ENCODE measurements at places on chromosomes 13 and 19.

GRCh38 chr19:48617146-48617937 lies 1.6 kb downstream of the RPL18 start:
- DNase-seq = no peak

- no peak for DNase-seq
Observed at GRCh38 chr19:48477698-48478338, 8.6 kb downstream of the CYTH2 start.

- DNase-seq = no peak
Observed at GRCh38 chr13:51249770-51250741, 27.9 kb downstream of the FAM124A start.

DNA sequence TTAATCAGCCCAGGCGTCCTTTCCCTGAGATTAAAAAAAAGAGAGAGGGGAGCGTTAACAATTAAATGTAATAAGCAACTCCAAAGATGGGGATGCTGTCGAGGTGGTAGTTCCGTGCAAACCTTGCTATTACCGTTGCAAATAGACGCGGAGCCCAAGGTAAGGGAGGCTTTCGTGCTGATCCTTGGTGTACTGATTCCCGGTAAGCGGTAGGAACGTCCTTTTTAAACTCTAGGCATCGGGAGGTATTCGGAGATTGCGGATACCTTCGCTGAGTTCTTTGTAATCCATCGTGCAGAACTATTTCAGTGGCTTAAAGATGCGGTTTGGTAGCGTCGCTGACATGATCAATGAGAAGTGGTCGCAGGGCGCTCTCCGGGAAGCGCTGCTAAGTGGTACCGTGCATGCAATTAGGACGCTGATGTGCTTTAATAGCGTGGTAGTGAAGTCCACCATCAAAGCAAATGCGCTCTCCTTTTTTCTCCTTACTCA lies 3.1 kb downstream of the SLITRK5 start:
- no peak for DNase-seq

DNA sequence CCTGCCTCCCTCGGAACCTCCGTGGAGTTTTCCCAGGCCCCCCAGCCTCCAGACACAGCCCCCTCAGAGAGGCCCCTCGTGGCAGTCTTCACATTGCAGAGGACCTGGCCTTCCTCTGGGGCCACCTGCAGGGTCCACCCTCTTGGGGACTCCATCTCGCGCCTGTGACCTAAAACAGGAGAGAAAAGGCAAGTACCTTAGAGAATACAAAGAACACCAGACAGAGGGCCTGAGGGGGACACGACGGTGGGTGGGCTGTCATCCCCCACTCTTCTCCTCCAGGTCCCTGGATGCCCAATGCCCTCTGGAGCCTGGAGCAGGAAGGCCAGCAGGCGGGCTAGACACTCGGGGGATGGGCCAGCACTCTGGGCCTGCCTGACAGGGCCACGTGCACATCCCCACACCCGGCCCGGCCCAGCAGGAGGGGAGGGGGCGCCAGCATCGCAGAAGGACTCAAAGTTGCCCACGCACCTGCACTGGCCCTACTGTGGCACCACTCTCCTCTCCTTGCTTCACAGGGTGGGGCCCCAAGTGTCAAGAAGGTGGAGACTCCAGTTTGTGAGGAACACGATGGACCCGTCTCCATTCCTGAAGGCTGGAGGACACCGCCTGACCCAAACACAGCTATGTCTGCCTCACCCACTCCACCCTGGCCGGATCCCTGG lies 4.3 kb upstream of the A1BG start:
- no peak for DNase-seq

DNA sequence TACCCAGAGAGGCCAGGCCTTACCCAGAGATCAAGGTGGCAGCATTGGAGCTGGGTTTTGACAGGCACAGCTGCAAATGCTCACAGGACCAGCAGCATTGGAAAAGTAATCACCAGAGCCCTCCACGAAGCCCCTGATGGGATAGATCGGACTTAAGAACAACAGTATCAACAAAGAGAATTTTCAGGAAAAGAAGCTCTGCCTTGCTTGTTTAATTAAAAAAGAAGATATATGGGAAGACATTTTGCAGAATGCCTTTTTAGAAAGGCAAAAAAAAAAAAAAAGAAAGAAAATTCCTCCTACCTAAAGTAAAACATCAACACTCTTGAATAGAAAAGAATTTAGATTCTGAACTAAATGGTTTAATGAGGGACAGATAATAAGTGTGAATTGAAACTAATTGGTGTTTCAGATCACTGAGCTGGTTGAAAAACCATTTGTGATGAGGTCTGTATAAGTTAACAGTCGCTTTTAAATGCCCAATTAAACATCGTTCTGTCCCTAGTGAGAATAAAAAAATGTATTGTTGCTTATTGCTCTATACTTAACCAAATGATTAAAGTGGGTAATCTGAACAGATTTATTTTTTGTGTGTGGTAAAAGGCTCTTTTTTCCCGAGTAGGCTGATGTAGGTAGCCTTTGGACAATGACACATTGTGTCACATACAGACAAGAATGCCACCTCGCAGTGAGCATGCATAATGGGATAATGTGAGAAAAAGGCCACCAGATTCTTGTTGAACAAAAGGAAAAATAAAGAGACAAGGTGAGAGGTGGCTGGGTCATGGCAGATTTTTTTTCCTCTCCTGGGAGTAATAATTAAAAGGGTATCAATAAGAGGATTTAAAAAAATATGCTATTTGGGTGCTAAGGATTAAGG lies 93.0 kb upstream of the ARGLU1 start:
- no peak for DNase-seq

DNA sequence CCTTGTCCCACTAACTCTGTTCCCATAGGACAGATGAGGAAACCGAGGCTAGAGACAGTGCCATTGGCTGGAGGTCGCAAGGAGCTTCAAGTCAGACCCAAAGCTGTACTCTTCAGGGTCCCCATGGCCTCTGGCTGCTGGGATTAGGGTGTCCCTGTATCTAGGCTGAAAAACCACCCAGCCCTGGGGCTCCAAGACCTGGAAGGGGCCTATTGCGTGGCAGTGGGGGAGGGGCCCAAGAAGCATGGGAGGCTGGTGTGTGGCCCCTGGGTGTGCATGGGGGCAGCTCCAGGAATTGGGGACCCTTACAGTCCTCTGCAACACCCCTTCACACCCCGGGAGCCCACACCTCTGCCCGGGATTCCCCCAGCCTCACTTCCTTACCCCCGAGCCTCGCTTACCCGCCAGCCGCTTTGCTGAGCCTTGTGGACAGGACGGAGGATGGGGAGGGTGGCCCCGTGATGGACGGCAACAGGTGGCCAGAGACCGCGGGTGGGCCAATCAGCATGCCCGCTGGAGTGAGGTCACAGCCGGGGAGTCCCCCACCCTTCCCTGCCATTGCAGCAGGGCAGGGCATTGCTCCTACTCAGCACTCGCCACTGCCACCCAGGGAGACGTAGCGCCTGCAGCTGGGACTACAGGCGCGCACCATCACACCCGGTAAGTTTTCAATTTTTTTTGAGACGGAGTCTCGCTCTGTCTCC lies at the start of gene JSRP1:
Gene JSRP1 (minus strand): TSS at position 436 of the 704 bp plus-strand sequence. CDS start 1,103 bp downstream, outside the sequence.
- DNase-seq = no peak

DNA sequence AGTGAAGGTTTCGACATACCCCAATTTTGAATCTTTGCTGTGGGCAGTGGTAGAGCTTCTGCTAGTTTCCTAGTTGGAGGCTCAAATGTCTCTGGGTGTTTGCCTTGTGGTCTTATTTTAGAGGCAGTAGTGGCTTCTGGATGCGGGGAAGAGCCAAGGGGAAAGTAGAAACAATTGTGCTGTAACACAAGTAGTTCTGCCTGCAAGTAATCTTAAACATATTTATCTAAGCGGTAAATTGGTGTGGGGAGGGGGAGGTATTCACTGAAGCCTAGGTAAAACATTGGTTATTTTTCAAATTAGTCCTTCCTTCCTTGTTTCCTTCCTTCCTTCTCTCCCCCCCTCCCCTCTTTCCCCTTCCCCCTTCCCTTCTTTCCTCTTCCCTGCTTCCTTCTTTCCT lies at the start of gene PCDH20:
Gene PCDH20 (minus strand): TSS at position 101 of the 400 bp plus-strand sequence. CDS start 691 bp downstream, outside the sequence.
- no peak for DNase-seq

- no peak for DNase-seq
Observed at GRCh38 chr13:29830000-29830399, 20.4 kb downstream of the UBL3 start.

DNA sequence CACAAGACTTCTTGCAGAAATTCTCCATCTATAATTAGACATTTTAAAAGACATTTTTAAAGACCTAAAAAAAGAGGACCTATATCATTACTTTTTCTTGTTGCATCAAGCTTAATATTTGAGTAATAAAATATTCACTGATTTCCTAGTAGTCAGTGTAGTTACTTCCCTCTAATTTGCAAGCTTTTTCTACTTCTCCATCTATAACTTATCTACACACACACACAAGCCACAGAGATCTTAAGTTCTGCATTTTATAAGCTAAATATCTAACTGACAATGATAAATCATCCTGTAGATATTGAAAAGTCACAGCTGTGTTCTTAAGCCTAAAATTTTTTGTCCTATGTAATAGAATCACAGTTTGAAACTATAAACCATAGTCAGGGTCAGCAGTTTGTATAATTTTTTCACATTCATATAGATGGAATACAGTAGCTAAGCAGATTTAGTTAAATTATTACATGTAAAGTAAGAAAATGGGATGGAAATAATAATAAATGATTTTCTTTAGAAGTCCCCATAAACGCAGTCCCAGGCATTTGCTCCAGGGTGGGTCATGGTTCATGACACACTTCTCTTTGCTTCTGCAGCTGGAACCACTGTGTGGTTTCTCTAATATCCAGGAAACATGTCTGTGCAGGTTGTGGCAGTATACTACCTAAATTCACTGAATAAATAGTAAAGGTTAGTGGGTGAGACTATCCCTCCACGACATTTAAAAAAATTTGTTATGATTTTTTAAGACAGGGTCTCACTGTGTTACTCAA lies 60.2 kb downstream of the ESD start:
- no peak for DNase-seq

GRCh38 chr19:55325172-55325571 lies at the start of gene TMEM150B:
TMEM150B (minus strand) TSS chr19:55325341; CDS start chr19:55321036, 4,305 bp downstream.
- DNase-seq = no peak

- no peak for DNase-seq
Observed at GRCh38 chr19:18741124-18742121, 49.7 kb downstream of the COMP start.

GRCh38 chr19:55173714-55174409 lies 6.2 kb downstream of the SYT5 start:
- DNase-seq = no peak

DNA sequence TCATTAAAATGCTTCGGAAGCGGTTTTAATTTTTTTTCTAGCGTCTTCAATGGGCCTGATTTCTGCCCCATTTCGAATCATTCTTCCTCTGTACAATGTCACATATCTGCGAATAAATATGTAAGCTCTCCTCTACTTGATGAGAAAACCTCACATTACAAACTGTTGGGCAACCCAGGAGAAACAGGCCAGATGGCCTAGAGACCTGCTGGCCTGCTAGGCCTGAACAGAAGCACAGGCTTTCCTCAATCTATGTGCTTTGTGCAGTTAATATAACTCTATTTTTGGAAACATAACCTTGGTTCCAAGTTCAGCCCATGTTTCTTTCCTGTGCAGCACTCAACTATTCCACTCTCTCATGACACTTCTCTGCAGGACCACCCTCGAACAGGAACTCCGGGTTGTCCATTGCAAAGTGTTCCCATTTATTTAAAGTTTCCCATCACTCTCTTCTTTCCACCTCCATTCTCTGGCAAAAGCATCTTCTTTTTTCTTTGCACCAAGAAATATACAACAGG lies 42.0 kb downstream of the DCLK1 start:
- DNase-seq = no peak

DNA sequence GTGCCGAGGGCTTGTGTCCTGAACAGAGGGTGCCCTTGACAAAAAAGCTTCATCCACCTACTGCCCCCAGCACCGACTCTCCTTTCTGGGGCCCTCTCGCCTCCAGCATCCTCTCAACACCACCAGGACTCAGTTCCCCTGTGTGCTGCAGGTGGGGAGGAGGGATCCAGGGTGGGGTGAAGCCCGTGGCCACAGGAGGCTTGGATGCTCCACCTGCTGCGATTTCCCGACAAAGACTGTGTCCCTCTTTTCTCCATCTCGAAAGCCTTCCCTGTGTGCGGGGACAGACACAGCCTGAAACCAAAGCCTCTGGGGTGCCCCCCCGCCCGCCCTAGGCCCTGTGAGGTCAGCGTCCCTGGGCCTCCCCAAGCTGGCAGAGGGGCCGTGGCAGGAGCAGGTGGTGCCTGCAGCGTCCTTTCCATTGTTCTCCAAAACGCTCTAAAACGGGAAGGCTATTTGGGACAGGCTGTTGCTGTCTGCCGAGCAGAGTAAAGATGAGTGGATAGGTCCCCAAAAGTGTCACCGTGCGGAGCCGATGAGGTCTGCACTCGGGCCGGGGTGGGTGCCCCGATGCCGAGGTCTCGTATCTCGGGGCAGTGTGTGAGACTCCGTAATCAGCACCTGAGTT lies 185.7 kb downstream of the PTPRS start:
- DNase-seq = no peak

DNA sequence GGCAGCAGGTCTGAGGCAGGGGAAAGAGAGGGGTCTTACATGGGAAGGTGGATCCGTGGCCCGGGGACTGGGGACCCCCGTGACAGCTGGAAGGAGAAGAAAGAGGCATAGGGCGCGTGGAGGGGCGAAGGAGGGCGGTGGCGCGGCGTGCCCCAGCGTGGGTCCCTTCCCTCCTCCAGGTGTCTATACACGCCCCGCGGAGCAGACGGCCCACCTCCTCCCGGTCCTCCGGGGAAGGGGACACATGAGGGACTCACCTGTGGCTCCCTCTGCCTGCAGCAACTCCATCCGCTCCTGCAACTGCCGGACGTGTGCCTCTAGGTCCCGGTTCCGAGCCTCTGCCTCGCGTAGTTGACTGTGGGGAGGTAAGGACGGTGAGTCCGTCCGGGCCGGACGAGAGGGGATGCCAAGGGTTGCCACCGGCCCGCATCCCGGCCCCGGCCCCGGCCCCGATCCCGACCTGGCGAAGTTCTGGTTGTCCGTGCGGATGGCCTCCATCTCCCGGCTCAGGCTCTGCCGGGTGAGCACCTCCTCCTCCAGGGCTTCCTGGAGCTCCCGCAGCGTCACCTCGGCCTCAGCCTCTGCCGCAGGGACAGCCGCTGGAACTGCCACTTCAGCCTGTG lies 2.4 kb upstream of the SIX5 start:
- DNase-seq = no peak

- no peak for DNase-seq
Observed at GRCh38 chr13:110274687-110275086, 32.3 kb downstream of the COL4A1 start.

- DNase-seq = no peak
Observed at GRCh38 chr13:71838842-71839241, 28.2 kb downstream of the DACH1 start.

Data from HFF-Myc (cell line).